C1 segment of cervical spinal cord (tissue), 14 donors: ENCODE measurements at places on chromosomes 16 and 17.

DNA sequence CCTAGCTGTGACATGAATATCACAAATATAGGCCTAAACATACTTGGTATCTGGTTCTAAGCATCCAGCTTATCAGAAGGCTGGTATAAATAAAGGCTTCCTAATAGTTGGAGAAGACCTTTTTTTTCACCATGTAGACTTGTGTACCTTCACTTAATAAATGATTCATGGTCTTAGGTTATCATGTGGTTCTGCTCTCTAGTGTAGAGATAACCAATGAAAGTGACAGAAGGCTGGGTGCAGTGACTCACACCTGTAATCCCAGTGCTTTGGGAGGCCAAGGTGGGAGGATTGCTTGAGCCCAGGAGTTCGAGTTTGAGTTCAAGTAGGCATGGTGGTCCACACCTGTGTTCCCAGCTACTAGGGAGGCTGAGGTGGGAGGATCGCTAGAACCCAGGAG is 3.1 kb downstream of the DDX19A start:
- no peak for DNase-seq

DNA sequence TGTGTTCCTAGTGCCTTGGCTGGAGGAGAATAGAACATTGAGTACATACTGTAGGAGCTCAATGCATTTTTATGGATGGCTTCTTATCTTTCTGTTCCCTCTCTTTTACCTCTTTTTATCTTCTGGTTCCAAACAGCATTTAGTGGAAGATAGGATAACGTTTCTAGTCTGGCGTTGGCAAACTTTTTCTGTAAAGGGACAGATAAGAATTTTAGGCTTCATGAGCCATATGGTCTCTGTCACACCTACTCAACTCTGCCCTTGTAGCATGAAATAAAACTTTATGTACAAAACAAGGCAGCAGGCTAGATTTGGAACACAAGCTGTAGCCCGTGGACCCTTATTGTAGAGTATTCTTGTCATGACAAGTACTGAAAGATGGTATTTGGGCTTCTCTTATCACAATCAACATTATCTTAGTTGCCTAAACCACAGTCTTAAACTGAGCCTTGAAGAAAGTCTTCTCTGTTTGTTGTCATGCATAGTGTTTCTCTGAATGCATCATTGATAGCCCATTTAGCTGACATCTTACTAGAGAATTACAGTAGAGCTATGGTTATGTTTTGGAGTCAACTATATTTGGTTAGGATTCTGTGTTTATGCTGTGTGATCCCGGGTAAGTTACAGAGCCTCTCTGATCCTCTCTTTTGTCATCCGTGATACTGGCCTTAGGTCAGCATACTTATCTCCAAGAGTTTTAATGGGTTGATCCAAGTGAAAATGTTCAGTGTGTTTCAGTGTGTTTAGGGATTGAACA is 80.2 kb downstream of the HS3ST4 start:
- DNase-seq = no peak

- DNase-seq = no peak
Measured at GRCh38 chr17:63338272-63338671, 107.8 kb downstream of the CYB561 start.

- DNase-seq = no peak
Measured at GRCh38 chr17:27453471-27453870, 2.8 kb upstream of the KSR1 start.

GRCh38 chr17:17570798-17571716 is 20.5 kb downstream of the PEMT start:
- no peak for DNase-seq

DNA sequence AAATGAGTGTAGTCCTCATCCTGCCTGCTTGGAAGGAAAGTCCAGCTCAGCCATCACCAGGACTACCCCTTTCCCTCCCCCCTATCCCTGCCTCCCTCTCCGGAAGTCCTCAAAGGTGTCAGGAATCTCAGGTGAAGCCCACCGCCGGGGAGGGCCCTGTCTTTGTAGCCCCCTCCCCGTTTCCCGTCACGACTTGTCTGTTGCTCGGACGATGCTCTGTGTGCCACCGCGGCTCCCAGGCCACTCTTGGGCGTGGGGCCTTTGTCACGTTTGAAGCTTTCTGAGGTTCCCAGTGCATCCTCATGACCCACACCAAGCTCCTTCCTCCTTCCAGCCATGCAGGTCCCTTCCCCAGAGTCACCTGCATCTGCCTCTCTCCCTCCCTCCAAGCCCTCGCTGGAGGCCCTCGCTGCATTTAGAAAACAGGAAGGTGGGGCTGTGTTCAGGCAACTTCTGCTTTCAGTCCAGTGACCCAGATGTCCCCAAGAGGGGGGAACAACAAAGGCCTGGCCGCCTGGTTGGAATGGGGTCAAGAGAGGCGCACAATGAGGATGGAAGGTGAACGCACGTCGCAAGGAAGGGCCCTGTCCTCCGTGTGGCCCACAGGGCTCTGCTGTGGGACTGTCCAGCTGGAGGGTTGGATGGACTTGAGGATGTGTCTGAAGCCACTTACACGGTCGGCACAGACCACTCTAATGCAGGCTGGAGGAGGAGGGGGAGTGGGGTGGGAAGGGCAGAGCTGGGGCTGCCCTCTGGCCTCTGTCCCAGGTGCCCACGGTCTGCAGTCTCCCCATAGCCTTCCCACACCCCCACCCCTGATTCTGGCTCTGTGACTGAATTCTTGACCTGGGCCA is 59.9 kb downstream of the OR1D5 start:
- peak; percentile 69 for DNase-seq

GRCh38 chr17:74528491-74529199 is 2.6 kb downstream of the CD300LB start:
- no peak for DNase-seq

DNA sequence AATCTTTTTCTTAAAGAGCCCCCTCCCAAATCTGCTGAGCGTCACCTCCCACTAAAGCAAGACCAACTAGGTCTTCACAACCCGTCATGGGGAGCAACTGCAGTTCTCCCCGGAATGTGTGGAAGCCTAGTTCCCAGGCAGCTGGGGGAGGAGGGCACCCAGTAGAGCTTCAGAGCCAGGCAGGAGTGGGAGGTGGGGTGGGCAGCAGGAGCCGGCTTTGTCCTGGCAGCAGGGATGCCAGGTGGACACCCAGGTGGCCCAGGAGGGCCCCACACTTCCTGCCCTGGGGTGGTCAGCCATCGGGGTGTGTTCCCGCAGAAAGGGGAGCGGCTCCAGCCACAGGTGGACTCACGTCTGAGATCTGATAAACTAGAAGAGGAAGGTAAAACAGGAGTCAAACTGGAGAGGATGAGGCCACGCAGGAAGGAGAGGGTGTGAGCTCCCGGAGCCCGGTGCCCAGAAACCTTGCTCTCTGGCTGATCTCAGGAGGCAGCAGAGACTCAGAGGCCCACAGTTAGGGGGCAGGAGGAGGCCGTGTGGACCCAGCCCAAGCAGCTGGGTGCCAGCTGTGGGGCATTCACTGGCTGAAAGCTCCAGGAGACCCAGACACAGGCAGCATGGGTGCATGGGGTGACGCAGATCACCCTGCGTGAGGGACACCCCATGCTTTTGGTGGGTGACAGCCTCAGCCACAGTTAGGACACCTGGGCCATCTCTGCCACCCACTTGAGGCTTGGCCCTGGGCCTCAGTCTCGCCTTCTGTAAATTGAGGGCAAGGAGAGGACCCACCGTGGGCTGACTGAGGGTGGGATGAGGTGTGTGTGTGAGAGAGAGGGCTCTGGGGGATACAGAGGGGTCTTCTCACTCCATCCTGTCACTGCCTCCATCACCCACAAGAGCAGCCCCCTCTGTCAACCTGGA is 260.8 kb upstream of the TNRC6C start:
- DNase-seq = no peak

- no peak for DNase-seq
Measured at GRCh38 chr17:3542410-3543088, 15.1 kb downstream of the TRPV3 start.

DNA sequence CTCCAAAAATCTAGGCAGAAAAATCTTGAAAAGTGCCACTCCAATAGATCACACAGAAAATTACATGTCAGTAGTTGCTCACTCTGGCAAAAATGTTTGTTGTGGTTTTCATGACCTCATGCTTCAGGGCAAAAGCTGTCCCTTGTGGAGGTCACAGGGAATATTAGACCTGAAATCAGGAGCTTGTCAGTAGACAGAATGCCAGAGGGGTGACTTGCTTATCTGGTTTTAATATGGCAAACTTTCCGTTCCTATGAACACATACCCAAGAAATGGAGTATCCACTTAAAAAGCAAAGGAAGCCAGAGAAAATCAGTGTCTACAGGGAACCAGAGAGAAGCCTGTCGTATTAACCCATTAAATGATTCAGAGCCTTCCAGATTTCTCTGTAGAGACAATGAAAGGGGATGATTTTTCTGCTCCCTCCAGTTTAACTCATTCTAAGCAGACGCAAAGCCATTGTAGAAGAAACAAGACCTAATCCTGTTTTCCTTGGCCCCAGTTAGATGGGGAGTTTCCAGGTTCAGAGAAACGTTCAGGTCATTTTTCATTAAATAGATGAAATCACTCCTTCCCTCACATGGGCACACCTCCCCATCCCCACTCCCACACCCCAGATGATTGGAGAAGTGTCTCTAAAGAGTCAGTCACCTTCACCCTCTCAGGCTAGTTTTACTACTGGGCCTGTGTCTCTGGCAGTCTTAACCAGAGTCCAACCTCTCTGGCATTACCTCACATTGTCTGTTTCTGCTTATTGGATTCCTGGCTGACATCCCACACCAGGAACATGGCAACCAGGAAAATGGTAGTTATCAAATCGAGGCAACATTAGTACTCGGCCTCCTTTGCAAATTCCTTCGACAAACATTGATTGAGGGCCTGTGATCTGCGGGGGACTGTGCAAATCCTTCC is 6.0 kb downstream of the SOX9 start:
- DNase-seq = no peak

- peak; percentile 47 for DNase-seq
Measured at GRCh38 chr17:42132941-42133340, 10.3 kb downstream of the HSPB9 start.

DNA sequence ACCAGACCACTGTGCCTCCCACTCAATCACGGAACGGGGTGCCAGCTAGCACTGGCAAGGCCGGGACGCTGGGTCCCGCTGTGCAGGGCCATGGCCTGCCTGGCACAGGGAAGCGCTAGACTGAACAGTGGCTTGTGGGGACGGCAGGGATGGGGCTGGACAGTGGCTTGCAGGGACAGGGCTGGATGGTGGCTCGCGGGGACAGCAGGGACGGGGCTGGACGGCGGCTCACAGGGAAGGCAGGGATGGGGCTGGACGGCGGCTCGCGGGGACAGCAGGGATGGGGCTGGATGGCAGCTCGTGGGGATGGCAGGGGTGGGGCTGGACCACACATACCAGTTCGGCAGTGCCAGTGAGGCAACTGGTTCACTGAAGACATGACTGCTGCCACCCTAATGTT is 32.6 kb downstream of the LMF1 start:
- DNase-seq = no peak

- DNase-seq = no peak
Measured at GRCh38 chr17:17556671-17557070, 34.8 kb downstream of the PEMT start.

DNA sequence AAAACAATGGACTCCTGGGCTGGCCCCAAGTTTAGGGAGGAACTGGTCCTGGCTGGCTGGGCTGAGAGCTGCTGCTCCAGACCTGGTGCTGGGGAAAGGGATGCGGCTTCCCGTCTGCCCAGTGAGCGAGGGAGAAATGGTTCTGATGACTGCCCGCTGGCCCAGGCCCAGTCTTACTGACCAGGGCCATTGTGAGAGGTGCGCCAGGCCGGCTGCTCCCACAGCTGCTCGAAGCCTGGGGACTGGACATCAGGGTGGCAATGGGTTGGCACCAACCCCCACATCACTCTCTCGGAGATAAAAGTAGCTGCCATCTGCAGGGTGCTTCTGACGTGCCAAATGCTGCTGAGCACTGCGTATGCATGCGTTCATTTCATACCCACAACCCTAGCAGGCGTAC is 53.2 kb downstream of the IRF8 start:
- DNase-seq = no peak

DNA sequence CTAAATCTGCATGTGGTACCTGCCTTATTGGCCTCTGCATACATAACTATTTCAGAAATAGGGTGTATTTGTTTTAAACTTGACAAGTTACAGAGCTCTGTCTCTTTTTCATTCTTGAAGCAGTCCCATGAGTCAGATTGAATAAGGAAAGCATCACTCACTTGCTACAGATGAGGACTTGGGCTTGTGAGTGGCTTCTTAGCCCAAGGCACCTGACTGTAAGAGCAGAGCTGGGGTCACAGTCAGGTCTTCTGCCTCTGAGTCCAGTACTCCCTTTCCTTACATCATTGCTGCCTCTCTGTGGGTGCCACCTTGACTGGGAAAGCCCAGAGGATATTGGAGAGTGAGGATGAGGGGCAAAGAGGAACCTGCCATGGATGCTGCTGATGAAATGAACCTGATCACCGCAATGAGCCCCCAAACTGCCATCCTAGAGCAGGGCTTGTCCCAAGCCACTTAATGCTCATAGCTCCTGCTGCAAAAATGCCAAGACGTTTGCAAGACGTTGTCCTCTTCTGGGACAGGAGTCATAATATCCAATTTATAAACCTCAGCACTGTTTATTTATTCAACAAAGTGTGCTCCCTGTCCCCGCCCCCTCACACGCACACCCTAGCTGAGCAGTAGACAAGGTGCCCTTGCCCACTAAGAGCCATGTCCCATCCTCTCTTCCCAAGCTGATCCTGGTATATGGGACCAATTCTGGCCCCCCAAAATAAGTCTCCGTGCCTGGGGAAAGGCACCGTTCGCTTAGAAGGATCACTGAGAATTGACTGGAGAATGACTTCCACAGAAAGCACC is 74.1 kb downstream of the CCDC182 start:
- DNase-seq = no peak

DNA sequence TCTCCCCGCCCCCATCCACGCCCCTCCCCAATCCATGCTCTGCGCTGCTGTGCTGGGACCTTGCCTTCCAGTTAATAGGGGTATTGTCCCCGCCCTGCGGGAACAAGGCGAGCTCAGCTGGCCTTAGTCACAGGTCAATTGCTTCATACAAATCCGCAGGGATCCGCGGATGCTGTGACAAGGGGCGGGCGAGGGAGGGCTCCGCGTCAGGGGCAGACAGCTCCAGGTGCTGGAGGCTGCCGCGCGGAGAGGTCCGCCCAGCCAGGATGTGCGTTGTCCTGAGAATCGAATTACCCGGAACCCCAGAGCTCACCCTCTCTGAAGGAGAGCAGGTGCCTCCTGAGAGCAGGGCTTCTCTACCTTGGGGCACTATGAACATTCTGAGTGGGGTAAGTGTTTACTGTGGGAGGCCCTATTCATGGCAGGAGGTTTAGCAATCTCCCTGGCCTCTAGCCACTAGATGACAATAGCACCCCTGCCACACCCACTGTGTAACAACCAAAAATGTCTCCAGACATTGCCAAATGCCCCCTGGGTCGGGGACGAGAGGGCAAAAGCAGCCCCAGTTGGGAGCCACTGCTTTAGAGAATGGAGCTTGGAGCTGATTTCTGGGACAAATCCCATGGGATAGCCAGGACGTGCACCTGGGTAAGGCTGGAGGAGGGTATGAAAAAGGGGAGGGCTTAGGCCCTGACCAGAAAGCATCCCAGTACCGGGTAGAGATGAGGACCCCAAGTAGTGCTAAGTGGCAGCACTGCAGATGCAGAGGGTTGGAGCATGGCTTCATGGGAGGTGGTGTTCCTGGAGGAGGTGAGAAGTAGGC is 138.2 kb downstream of the CYLD start:
- DNase-seq = peak; percentile 22

GRCh38 chr17:73909186-73909585 is 264.9 kb upstream of the SDK2 start:
- DNase-seq = no peak

- no peak for DNase-seq
Measured at GRCh38 chr17:56549501-56549900, 44.0 kb upstream of the NOG start.

GRCh38 chr16:54538276-54538675 is 251.7 kb upstream of the IRX3 start:
- DNase-seq = no peak
